NCI-H2081 treated with DMSO at 0.1 percent for 48 hours (cell line): ENCODE measurements at places on chromosomes 7 and 10.

- no peak for DNase-seq
These were observed 115.2 kb downstream of the HIP1 start for GRCh38 chr7:75623390-75624133.

DNA sequence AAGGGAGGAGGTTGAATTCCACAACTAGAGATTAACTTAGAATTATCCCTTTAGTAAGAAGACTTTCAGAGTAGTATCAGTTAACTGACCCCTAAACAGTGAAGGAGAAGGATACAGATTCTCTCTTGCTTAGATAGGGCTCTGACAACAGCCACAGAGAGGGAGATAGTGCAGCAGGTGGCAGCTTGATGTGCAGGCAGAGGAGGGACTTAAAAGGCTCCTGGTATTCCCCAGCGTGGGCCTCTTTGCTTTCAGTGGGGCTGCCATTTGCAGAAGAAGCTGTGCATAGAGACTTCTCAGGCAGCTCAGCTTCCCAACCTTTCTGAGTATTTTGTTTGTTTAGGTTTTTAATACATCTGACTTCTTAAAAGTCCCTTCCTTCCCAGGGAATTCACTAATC lies 16.0 kb downstream of the FZD1 start:
- DNase-seq, result no peak

- DNase-seq, result no peak
These were observed 420 bp upstream of the KLHL7 start for GRCh38 chr7:23105086-23105643.

GRCh38 chr10:21337171-21337792 lies 188.2 kb downstream of the SKIDA1 start:
- no peak for DNase-seq

DNA sequence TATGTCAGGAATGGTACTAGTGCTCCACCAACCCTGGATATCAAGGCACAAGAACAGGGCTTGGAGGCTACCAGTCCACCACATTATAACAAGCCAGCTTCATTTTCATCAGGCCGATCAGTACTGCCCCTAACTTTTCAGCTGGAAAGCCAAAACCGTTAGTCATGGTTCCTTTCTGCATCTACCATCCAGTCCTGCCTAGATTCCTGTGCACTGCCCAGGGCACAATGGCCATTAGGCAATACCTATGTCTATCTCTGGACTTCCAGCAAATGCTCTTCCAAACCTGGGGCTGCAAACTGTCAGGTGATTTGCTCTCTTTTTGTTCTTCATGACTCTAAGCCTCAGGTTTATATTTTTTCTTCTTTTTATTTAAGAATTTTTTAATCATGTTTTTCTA lies 937.7 kb downstream of the SORCS1 start:
- no peak for DNase-seq

GRCh38 chr7:148264933-148265557 lies 325.5 kb upstream of the C7orf33 start:
- DNase-seq, result no peak

- DNase-seq, result no peak
These were observed 2.8 kb downstream of the PDGFA start for GRCh38 chr7:516606-517456.

- peak; percentile 10 for DNase-seq
These were observed 1.3 kb downstream of the TBC1D12 start for GRCh38 chr10:94403380-94404213.

DNA sequence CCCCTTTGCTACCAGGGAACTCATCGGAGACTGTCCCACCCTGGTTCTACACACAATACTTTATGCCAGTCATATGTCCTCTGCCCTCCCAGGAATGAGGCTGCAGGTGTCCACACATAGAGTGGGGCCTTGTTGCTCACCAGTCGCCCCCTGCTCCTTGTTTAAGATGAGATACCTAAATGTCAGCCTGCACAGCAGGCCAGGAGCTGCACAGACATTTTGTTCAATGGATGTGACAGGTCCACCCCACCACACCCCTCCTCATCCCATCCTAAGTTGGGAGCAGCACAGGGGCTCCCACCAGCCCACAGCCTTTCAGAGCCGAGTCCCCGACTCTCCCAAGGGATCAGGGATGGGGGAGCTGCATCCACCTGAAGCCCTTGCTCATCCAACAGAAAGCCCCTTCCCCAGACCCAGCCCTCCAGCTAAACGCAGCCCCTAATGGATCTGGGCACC lies 6.2 kb upstream of the GRID1 start:
- DNase-seq, result no peak

- no peak for DNase-seq
These were observed 110.2 kb downstream of the COL13A1 start for GRCh38 chr10:69911613-69912528.

DNA sequence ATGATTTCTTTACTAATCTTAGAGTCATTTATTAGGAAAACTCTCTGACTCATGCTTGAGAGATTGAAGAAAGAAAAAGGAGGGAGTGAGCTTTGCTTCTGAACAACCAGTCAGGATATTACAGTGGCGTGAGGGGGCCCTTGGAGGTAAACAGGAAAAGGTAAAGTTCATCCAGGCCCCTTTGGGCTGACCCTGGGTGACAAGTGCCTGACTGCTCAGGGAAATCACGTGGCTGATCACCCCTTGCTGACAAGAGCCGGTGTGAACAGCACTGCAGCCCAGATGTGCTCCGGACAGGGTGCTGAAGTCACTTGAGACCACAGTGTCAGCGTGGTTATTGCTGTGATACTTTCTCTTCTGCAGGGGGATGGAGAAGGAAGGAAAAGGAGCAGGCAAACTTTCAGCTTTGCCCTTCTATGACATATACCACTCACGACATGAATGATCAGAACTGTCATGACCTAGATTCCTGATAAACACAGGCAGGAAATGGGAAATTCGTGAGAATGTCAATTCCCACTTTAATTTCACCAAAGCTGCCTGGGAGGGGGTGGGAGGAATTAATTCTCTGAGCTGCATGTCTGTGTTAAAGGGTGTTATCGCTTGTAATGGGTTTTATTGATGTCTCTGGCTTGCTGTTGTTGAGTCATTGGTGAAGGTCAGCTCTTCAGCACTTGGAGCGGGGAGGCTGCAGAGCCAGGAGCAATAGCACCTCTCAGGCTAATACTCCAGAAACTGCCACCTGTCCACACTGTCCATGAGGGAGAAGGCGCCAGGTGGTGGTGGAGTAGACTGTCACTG lies 139.8 kb upstream of the AOAH start:
- no peak for DNase-seq

DNA sequence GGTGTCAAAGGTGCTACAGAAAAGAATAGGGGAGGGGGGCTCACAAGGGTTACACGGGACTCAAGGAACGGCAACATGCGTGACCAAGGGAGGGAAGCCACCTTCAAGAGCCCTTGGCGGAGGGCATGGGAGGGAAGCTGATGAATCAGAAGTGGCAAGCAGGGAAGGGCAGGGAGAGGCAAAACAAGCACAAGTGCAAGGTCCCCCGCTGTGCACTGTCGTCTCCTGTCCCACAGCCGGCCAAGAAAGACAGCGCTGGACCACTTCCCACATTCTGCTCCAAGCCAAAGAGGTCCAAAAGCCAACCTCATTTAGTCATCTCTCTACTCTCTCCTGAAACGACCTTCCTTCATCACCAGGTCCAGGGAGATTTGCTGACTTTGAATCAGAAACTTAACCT lies 102.7 kb downstream of the CALN1 start:
- DNase-seq, result no peak

GRCh38 chr10:43195557-43195956 lies 57.3 kb downstream of the CSGALNACT2 start:
- DNase-seq, result no peak

DNA sequence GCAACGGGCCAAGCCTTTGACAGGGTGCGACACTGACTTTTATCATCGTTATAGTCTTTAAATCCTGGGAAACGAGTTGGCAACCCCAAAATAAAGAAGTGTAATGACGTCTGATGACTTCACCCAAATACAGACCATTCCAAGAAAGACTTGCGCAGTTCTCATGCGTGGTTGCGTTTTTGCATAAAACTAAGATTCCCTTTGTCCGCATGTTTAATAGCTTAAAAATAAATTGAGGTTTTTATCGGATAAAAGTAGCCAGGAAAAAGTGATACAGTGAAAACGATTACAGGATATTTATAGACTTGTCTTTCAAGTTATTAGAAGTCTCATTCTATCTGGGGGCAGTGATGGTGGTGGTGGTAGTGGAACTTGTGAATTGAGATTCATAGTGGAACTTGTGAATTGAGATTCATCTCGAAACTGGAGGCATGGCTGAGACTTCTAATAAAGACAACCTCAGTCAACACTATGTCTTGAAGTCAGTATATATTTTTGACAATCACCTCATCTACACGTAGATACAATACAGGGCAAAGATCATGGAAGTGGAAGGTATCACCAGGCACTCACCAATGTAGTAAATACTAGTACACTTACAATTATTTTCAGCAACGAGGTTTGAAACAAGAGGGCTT lies 1.2 kb upstream of the NAMPT start:
- no peak for DNase-seq

- DNase-seq, result no peak
These were observed 135.4 kb upstream of the MDFIC start for GRCh38 chr7:114786455-114786854.

DNA sequence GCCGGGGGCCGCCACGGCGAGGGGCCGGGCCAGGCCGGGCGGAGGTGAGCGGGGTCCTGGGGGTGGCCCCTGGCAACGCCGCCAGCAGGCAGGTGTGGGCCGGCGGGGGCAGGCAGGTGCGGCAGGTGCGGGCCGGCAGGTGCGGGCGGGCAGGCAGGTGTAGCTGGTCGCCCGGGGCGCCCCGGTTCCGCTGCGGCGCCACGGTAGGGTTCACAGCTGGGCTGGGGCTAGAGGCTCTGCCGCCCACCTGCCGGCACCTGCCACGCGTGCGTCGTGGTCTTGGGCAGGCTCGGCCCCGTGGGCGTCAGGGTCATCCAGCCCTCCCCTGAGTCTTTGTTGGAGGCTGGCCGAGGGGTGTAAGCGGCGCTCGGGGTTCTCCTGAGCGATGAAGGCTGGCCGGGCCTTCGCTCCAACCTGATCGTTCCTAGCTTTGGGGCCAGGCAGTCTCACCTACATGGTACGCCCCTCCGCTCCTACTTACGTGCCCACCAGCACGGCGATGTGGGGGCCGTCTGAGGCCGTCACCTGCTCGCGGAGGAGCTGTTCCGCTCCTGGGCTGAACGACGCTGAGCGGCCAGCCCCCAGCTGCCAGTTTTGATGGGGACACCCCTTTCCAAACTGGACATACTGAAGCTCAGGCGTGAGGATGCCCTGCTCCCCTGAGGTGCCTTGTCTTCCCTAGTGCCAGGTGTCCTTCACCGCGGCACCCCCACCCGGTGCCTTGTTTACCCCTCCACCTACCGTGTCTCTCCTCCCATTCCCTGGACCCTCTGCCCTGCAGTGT lies 493 bp downstream of the ZMIZ2 start:
- no peak for DNase-seq

- no peak for DNase-seq
These were observed 94.6 kb downstream of the FANK1 start for GRCh38 chr10:125990974-125991373.

- DNase-seq, result no peak
These were observed 175.4 kb upstream of the AKR1E2 start for GRCh38 chr10:4650582-4650981.

GRCh38 chr7:142804728-142805207 lies 34.0 kb downstream of the PRSS2 start:
- DNase-seq, result no peak

- DNase-seq, result no peak
These were observed 37.0 kb upstream of the IL15RA start for GRCh38 chr10:6014241-6014761.

DNA sequence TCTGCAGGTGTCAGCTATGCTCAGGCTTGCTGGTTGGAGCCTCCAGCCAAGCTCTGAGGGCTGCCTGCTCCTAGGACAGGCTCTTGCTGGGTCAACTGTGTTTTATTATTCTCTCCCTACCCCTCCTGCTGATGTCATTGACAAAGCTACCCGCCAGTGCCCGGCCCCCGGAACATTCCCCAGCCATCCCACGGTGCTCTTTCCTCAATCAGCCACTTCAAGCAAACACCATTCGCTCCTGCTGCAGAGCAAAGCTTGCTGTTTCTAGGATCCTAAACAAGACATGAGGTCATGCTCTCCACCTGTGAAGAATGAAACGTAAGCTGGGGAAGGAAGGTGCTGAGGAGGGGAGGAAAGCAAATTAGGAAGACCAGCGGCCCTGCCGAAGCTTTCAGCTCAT lies 2.1 kb upstream of the C10orf71 start:
- no peak for DNase-seq

DNA sequence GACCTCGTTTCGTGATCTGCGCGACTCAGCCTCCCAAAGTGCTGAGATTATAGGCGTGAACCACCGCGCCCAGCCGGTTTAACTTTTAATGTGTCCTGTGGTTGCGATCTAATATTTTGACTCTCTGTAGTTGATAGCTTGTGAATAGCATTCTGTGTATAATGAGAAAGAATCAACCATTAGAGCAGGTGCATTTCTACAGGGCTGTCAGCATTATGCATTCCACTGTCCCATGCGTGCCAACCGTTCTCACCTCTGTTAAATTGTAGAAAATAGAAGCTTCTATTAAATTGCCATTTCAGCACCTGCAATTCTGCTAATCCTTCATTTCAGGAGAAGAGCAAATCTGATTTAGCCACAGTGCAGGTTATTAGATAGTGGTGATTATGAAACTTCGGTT lies 61.7 kb downstream of the VIM start:
- no peak for DNase-seq

- no peak for DNase-seq
These were observed 20.7 kb downstream of the AVL9 start for GRCh38 chr7:32515890-32516550.

DNA sequence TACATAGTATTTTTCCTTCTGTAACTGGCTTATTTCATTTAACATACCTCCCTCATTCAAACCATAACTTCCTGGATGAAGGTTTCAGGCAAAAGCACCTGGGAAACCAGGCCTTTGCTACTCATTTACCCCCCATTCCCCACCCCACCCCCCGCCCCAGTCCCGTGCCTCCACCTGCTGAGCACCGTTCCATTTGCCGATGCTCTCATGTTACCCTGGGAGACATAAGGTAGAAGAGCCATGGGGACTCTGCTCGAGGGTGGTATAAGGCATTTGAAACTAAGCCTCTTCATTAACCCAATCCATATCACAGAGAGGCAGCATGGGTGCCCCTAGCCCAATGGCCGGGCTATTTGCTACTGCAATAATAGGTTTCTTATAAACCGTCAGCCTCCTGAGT lies 22.2 kb upstream of the MCM10 start:
- no peak for DNase-seq

- DNase-seq, result no peak
These were observed 2.5 kb downstream of the GSTO1 start for GRCh38 chr10:104257235-104257634.

GRCh38 chr10:132539894-132540293 lies 2.3 kb downstream of the INPP5A start:
- no peak for DNase-seq
